Heart right ventricle (tissue), 16 donors: ENCODE measurements at places on chromosomes 5 and 9. TPM values are rescaled to one million over a fixed set of nuclear protein-coding genes. Genes with fewer than 3 reads are reported as not detected.

GRCh38 chr5:93954421-93955069, 213.1 kb upstream of the POU5F2 start:
- DNase-seq = no peak

The MAP1B gene
- polyA plus RNA-seq = 36.9 TPM

- DNase-seq = no peak
Measured at GRCh38 chr9:130484362-130485072, 39.8 kb downstream of the ASS1 start.

The PFN3 gene
- not detected for polyA plus RNA-seq

DNA sequence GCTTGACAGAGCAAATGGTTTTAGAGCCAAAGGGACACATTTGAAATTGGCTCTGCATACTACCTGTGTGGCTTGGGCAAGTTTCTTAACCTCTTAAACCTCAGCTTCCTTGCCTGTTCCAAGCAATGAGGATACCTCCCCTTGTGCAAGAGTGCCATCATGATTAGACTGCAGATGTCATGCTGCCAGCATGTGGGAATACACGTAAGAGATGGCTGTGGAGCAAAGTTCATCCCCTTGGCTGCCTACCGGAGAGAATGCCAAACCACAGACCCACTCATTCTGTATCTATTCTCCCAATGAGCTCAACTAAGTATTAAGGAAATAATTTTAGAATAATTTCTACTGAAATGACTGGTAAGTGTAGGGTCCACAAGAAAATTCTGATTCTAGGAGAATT, 101.3 kb downstream of the WDR41 start:
- DNase-seq = no peak

GRCh38 chr5:108271127-108271526, 110.8 kb downstream of the FBXL17 start:
- DNase-seq = no peak

DNA sequence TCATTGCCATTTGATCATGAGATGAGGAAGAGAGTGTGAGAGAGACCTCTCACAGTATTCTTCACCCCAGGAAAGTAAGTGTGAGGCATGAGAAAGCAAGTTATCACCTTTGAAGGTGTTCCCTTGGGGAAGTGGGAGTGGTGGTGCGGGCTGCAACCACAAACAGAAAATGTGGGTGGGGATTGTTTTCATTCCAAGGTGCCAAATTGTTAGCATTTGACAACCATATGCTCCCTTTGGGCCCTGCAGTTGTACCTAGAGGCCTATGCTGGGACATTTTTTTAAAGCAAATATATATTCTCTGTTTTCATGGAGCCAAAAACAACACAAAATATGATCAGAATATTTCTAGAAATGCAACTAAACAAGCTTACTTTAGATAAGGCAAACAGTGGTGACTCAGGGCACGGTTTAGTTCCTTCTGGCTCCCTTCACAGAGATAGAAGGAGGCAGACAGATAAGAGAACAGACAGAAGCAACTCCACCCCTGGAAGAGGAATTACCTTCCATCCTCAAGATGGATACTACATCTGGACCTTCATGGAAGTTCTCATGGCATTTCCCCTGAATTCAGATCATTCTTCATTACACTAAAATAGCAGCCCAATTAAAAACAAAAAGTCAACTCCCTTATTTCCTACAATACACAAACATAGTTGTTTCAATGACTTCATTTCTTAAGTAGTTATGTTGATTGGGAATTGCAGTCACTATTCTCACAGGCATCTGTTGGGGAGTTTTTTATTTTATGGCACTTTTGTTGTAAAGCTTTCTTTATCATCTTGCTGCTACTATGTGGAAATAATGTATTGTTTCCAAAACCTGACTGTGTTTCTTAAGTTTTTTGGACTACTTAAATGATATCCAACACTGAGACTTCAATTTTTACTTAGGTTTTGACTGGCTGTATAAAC, 416.6 kb downstream of the PLK2 start:
- no peak for DNase-seq

The SEC24A gene
- polyA plus RNA-seq = 2.6 TPM

GRCh38 chr5:150227606-150228273, 37.9 kb downstream of the SLC6A7 start:
- no peak for DNase-seq

GRCh38 chr9:119810645-119811429, 441.6 kb upstream of the BRINP1 start:
- DNase-seq = no peak

DNA sequence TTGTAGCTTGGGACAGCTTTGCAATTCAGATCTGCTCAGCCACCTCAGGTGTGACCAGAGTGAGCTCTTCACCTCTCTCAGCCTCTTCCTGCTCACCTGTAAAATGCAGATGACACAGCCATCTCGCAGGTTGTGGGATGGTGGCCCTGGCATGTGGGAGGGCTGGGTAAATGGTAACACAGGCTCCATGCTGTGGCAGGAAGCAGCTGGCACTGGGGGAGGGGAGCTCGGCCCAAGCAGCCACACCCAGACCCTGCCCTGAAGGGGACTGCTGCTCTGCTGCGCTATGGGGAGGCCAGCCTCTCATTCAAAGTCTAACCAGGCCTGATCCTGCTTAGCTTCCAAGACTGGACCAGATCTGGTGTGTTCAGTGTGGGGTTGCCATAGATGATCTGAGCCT, 24.1 kb downstream of the PHF2 start:
- DNase-seq = no peak

- DNase-seq = no peak
Measured at GRCh38 chr5:88882276-88883038, 527 bp downstream of the MEF2C start.

DNA sequence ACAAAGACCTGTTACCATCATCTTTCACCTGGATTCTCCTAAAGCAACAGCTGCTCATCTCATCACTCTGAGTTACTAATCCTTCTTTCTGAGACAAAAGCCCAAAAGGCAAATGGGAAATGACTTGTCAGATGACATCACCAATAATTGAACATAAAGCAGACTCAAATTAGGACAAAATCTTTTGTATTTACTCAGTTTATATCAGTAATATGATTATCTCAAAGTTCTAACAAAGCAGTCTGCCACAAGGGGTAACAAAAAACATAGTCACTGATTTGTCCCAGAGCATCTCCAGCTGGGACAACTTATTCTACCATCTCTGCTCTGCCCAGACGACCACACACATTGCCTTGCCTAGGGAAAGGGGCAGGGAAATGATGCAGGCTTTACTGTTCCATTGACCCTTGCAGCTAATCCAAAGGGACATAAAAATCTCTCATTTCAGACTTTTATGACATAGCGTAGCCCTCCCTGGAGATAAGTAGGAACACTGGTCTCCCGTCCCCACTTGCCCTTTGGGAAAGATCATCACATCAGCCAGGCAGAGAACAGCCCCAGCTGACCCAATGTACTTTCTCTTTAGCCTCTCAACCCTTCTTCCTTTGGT, 249.5 kb upstream of the PTGER4 start:
- DNase-seq = no peak

The CD74 gene
- polyA plus RNA-seq = 211 TPM

- no peak for DNase-seq
Measured at GRCh38 chr5:173643964-173644363, 27.5 kb upstream of the BOD1 start.

DNA sequence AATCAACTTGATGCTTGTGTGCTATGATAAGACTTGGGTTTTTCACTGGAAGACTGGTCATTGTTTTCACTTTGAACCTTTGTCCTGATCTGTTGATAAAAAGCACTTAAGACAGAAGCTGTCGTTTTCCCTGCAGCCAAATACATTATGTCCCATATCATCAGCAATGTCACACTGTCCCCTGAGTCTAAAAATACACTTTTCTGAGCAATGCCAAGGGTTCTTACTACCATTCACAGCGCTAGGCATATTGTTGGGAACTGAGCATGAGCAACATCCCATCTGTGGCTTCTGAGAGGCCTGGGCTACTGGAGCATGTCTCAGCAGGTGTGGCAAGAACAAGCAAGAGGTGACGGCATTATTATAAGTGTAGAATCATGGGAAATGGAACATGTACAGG, 81.8 kb downstream of the SEMA6A start:
- DNase-seq = no peak

- no peak for DNase-seq
Measured at GRCh38 chr9:116381350-116381749, 227.8 kb downstream of the PAPPA start.

DNA sequence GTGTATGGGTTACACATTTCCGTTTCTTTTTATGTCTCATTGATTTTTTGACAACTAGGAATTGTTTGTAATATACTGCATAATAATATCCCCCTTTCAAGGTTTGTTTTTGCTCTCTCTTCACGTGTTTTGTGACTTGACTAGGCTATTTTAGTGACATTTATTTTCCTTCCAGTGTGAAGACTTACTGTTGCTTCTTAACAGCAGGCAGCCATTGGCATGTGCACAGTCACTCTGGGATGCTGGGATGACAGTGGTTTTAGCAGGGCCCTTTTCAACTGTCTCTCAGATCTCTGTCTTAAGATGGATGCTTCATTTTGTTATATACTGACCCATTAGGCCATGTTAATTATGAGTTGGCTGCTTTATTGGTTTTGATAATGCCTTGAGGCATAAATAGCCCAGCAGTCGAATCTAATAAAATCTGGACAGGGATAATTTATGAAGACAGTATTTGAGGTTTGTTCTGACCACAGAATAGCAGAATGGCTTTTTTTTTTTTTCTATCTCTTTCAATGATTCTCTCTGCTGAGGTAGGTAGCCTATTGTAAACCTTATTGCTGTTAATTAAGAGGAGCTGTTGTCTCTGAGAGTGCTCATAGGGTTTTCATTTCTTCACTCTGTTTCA, 536.0 kb downstream of the GABRG2 start:
- no peak for DNase-seq

DNA sequence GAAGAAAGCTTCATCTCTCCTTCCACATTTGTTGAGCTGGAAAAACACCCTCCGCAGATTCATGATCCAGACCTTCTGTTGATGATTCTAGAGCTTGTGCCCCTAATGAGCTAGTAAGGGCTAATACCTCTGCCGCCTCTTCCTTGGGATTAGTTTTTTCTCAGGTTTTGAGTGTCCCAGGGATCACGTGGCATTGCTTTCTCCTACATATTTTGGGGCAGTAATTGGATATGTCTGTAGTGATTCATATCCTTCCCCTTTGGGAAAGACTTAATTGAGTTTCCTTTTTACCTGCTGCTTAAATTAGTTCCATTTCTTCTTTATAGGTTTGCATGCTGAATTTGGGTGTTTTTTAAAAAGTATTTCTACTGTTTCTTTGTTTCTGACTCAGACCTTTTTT, 143.9 kb downstream of the GOLPH3 start:
- no peak for DNase-seq

The CCDC187 gene
- polyA plus RNA-seq = not detected

The RETREG1 gene
- polyA plus RNA-seq = 14.6 TPM

The SPINK7 gene
- polyA plus RNA-seq = not detected

GRCh38 chr9:116420993-116421538, 266.0 kb upstream of the TRIM32 start:
- no peak for DNase-seq

DNA sequence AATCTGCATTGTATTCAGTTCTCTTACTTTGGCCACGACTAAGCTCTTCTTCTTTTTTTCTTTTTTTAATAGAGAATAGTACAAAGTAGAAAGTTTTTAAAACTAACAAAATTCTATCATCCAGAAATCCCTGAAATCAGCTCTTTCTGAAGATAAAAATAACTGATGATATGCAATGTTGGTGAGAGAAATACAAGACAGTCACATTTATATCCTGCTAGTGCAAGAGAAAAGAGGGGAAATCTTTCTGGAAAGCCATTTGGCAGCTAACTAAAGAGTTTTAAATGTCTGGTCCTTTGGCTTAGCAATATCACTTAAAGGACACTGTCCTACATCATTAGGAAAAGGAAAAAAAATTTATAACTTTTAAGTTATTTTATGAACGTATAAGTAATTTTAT, 27.0 kb upstream of the FREM1 start:
- DNase-seq = no peak

DNA sequence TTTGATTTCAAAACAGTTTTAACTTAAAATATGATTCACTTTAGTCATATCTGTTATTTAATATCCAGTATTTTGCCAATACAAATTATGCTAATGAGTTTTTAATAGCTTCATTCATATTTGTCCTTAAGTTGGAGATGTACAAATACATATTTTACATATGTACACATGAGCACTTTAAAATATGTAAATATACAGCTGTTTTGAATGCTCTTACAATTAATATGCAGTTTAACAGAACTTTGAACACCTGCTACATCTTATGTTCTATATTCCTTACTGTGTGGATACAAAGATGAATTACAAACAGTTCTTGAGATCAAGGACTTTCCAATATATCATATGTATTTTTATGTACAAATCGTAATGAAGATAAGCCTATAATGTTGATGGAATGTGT, 74.0 kb downstream of the CHSY3 start:
- no peak for DNase-seq

GRCh38 chr9:35042891-35043545, 29.4 kb downstream of the VCP start:
- no peak for DNase-seq

The PSMD5 gene
- 9.4 TPM for polyA plus RNA-seq

DNA sequence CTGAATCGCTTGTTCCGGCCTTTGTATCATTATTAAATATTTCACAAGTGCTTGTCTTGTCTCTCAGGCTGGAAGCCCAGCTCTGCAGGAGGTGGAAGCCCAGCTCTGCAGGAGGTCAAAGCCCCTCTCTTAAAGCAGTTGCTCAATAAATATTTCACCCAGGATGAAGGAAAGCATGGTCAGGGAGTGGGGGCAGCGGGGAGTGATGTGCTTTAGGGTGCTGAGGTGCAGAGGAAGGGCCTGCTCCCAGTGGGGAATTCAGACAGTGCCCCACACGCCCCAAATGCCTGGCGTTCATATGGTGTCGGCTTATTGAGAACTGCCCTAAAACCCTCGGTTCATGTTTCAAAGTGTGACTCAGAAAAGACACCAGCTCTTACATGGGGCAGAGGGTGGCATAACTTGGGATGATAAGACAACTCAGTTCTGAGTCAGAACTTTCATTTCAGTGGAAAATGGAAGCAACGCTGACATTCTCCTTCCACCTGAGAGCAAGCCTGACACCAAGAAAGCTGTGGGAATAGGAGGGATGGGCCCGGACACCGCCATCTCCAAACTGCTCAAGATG, 114.3 kb upstream of the DAP start:
- no peak for DNase-seq

The PCDHB3 gene
- 0.29 TPM for polyA plus RNA-seq

The ZNF483 gene
- polyA plus RNA-seq = 0.59 TPM

- peak; percentile 61 for DNase-seq
Measured at GRCh38 chr9:133225171-133226011, 16.3 kb upstream of the OBP2B start.
